A549 (cell line): ENCODE measurements at places on chromosomes 3 and 15.

DNA sequence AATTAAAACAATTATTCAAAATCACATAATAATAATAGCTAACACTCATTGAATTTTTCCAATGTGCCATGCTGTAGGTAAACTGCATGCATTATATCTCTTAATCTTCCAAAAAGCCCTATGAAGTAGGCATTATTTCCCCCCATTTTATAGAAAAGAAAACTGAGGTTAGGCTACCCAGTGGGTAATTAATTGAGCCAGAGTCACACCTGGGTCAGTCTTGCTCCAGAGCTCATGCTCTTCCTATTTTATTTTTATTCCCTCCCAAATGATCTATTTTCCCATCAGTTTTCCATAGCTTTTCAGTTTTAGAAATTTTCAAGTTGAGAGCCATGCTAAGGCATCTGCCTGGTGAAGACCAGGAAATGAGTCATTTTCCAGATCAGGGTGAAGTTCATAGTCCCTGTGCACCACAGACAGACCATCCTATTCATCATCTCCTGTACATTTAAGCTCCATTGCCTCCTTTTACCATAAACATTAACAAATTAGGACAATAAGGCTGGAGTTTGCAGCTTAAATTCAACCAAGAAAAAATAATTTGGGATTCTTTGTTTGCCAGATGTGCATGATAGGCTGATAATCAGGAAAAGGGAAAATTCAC is 417.3 kb downstream of the OTOL1 start:
- peak; percentile 36 for DNase-seq

DNA sequence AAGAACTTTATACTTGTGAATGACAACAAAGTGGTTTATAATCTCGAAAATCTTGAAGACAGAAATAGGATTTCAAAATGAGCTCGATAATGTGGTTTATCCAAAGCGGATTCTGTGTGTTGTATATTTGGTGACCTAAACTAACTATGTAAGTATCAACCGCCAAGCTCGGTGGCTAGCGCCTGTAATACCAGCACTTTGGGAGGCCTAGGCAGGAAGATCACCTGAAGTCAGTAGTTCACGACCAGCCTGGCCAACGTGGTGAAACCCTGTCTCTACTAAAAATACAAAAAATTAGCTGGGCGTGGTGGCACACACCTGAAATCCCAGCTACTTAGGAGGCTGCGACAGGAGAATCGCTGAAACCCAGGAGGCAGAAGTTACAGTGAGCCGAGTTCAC is 2.2 kb downstream of the ATP13A3 start:
- no peak for DNase-seq

DNA sequence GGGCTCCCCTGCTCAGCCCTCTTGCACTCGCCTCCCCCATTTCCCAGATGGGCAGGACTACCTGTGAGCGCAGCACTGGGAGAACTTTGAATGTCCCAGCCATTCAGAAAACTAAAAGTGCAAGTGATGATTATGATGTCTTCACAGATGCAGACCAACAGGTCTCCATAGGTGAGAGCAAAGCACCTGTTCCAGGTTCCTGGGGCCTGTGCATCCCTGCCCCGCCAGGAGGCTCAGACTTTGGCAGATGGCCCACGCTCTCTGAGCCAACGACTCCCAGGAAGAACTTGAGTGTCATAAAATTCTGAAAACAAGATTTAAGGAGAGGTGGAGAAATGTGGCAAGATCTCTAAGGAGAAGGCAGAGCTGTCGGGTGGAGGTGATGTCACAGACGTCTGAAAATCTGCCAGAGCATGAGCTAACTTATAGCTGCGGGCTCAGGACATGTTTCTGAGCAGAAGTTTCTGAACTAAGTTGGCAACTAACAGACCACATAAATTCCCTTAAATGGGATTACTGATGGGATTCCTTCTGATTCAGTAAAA is 110.8 kb upstream of the IGF1R start:
- DNase-seq = no peak

DNA sequence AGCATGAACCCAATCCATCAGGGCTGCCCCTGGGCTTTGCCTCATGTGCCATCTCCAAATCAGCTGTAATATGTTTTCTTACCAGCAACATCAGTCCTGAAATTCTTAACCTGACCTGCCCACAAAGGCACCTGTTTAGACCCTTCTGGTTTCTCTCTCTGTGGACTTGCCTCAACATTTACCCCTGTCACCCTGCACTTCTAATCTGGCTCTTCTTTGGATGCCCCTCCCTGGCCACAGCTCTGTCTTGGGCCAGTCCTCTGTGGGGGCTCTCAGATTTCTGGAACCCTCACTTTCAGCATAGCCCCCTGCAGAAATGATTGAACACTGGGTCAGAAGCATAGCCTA is 168.7 kb upstream of the STAC start:
- no peak for DNase-seq

DNA sequence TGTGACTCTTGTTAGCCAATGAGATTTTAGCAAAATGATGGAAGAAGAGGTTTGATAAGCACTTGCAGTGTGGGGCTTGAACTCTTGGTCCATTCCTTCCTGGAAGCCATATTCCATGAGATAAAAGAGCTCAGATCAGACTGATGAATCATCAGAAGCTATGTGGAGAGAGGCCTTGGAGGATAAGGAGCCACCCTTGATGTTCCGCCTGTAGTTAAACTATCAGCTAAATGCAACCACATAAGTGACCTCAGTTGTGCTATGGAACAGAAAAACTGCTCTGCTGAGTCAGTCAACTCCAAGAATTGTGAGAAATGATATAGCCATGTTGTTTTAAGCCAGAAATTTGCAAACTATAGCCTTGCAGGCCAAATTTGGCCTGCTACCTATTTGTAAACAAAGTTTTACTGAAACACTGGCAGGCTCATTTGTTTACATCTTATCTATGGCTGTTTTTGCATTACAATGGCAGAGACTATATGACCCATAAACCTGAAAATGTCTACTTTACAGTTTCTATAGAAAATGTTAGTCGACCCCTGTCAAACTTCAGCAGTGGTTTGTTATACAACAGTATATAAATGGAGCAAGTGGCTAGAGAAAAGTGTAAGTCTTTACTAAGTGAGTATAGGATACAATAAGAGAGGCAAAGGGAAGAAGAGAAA is 27.6 kb upstream of the GAP43 start:
- no peak for DNase-seq

DNA sequence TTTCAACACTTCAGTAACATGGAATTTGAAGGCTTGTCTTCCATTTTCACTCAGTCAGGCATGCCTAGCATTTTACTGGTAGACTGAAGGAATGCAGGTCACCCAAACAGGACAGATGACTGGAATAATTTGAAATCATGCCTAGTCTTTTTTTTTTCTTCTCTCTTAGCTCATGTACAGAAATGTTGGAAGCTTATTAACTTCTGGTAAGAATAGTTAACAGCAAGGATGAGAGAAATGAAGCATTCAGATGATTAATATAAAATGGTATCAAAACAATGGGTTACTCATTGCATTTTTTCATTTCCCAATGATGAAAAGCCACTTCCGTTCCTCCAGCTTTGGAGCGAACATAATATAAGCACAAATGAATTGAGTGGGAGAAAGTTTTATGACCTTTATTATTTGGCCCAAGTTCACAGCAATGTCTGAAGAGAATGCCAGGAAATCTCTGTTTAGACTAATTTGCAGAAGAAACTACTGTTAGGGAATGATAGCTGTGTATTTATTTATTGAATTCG is 431.6 kb upstream of the RASGRP1 start:
- no peak for DNase-seq

GRCh38 chr15:98920091-98920880 is 87.3 kb downstream of the PGPEP1L start:
- DNase-seq = no peak
